Brain pericyte (primary cell): ENCODE measurements at places on chromosomes 1 and 21.

DNA sequence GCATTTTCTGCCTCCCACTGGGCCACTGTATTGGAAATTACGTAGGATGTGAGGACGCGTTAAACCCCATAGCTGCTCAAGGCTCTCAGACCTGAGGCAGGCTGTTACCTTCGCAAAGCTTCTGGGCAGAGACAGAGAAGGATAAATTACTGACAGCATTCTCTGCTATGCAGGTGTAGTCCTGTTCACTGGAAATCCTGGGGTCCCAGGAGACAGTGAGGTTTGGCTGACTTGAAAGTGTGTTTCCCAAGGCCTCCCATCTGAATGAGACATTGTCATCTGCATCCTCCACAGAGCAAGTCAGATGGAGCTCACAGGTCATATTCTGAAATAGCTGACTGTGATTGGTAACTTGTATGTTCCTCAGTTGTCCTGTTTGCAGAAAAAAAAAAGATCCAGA is 32.0 kb downstream of the SLAMF6 start:
- no peak for DNase-seq

DNA sequence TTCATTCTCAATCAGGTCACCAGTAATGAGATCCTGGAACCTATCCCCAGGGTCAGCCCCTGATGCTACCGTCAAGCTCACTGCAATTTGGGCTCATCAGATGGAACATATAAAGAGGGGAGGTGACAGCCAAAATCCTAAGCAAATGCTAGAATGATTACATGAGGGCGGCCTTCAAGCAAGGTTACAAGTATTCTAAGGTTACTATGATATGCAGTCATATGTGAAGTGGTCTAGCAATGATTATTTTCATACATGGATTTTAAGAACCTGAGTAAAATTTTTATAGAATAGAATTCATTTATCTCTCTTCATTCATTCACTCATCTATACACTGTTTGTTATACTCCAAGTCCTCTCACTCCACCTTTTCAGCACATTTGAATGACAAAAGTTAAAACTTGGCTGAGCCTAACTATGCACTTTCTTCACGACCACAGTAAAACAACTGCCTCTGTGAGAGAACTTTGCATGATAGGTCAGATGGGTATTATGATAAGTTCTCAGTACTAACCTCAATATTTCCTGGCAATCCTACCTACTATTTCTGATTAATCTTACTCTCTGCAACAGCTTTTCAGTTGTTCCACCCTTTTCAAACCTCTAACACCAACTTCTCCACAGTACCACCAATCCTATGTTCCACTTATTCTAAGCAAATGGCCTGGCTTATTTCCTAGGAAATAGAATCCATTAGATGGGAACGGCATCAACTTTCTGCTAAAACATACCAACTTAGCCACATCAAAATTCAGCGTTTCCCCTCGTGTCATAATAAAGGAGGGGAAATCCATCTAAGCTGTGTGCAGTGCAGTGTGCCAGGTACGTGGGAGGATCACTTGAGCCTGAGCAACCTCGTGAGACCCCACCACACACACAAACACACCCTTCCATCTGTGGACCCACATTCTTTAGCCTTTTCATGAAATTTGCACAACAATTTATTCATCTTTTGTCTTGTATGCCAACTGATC is 32.0 kb downstream of the LHX9 start:
- no peak for DNase-seq

- no peak for DNase-seq
These were observed 28.3 kb upstream of the S100A7 start for GRCh38 chr1:153488731-153489130.

- DNase-seq = no peak
These were observed 298.3 kb downstream of the GPATCH2 start for GRCh38 chr1:217332431-217333065.

GRCh38 chr1:181661569-181661968 is 178.3 kb downstream of the CACNA1E start:
- no peak for DNase-seq

- no peak for DNase-seq
These were observed 44.1 kb upstream of the RAB4A start for GRCh38 chr1:229226796-229227195.

GRCh38 chr1:200316148-200316803 is 93.6 kb downstream of the ZNF281 start:
- DNase-seq = no peak

GRCh38 chr1:62716397-62716796 is 28.2 kb upstream of the DOCK7 start:
- DNase-seq = no peak

DNA sequence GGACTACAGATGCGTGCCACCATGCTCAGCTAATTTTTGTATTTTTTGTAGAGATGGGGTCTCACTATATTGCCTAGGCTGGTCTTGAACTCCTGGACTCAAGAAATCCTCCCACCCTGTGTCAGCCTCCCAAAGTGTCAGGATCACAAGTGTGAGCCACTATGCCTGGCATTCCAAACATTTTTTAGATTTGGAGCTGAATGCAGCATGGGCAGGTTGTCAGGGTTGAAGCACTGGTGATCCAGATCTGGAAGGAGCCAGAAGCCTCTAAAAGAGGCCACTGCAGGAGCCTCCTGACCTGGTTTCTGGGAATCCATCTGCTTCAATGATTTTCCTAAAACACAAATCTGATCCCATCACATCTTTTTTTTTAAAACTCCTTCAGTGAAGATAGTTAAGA is 1.8 kb upstream of the CTPS1 start:
- DNase-seq = no peak

DNA sequence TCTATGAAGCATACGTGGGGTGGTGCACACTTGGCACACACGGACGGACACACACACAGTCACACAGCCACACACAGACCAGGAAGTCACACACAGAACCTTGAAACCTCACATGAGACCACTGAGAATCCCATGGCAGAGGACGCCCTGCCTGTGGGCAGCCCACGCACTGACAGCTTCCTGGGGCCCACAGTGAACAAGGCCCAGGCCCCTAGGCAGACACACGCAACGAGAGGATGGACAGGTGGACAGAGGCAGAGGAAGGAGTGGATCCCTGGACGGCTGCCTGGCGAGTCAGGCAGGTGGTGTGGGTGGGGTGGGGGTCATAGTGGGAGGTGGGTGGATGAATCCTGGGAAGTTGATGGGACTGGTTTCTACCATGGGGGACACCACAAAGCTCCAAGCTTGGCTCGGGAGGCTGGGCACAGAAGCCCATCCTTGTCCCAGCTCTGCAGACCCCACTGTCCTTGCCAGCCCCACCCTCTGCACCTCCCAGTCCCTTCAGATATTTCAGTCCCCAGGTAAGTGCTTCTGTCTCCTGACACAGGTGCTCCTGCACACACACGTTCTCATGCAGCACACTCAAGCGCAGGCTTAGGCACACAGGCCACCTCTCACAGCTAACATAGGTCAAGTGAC is 49.1 kb downstream of the WNT9A start:
- no peak for DNase-seq

- no peak for DNase-seq
These were observed 113.9 kb upstream of the USP24 start for GRCh38 chr1:55329091-55329490.

GRCh38 chr1:35633547-35633946 is 7.8 kb downstream of the PSMB2 start:
- no peak for DNase-seq

DNA sequence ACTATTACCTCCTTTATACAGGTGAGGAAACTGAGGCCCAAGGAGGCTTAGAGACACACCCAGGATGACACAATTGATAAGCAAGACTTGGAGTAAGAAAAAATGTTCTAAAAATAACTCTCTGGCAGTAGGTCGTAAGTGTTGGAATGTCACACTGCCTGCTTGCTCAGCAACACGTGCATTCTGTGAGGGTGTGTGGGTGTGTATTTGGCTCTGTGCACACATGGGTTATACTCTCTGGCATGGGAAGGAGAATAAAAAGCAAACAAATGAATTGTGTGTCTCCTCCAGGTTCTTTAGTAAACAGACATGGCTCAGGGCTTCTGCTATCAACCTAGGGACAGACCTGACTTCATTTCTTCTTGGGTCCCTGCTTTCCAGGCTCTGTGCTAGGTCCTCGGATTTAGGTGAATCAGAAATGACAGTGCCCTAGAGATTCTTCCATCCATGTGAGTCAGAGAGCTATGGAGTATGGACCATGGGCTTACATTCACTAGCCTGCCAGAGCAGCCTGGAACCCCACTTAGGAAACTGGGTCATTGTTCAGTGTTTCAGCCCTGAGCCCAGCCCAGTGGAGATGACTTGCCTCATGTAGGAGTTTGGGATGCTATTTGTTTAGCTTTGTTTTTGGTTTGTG is 72.4 kb downstream of the ELAVL4 start:
- DNase-seq = no peak

GRCh38 chr1:71919811-71920509 is 362.4 kb downstream of the NEGR1 start:
- no peak for DNase-seq

GRCh38 chr1:42002220-42002619 is 83.5 kb upstream of the HIVEP3 start:
- DNase-seq = no peak
